Stimulated activated CD8-positive, alpha-beta memory T cell treated with anti-CD3 and anti-CD28 coated beads, Interleukin-12 subunit alpha, Interleukin-12 subunit beta, amount 100 ng/mL, for 1 hour (primary cell): ENCODE measurements at places on chromosomes 1 and 21.

- no peak for DNase-seq
Observed at GRCh38 chr1:79259390-79260336, 253.1 kb upstream of the ADGRL4 start.

DNA sequence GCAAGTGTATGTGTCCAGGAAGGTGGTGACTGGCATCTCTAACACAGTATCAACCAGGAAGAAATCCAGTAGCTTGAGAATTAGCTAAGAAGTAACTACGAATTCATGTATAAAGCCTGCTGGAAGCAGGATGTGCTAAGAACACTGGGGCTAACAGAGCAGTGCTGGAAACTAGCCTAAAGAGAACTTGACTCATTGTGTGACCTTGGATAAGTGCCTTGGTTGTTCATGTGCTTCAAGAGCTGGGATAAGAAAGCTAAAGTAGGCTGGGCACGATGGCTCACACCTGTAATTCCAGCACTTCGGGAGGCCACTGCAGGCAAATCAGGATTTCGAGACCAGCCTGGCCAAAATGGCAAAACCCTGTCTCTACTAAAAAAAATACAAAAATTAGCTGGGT, 186.9 kb downstream of the RRAGC start:
- DNase-seq, result no peak

- no peak for DNase-seq
Observed at GRCh38 chr1:204091066-204091465, 18.2 kb downstream of the SOX13 start.

GRCh38 chr1:31795096-31795675, 20.6 kb downstream of the SPOCD1 start:
- DNase-seq, result no peak

DNA sequence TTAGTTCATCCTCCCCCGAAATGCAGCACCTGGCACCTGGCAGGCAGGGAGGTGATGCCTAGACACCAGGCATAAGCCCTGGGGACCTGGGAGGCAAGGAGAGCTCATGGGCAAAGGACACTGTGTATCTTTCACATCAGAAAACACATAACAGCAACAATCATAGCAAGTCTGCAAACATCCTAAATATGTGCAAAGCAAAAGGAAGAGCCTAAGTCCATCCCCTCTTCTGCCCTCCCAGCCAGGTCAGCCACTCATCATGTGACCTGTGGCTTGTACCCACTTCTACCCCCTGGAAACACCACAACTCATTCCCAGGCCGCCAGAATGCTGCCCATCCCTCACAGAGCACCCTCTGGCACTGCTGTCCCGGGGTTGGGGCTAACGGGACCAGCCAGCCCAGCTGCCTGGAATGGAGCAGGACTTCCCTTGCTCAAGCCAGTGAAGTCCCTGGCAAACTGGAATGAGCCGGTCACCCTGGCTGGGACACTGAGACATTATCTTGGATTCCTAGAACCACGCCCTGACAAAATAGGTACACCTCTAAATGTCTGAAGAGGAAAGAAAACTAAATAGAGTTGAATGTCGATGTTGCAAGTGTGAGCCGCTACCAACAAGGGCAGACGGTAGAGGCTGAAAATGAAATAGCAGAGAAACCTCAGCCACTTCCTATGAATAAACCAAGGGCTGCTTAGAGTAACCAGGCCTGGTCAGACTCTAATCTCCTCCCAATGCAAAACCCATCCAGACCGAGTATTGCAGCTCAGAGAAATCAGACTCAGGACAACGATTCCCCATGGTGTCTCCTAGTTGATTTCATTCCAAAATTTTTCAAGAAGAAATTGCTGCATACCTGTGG, 29.4 kb downstream of the TMPRSS2 start:
- no peak for DNase-seq

GRCh38 chr1:68955424-68955823, 458.5 kb upstream of the DEPDC1 start:
- DNase-seq, result no peak
